Kidney (tissue), 22 donors: ENCODE measurements at places on chromosomes 3 and 15.

DNA sequence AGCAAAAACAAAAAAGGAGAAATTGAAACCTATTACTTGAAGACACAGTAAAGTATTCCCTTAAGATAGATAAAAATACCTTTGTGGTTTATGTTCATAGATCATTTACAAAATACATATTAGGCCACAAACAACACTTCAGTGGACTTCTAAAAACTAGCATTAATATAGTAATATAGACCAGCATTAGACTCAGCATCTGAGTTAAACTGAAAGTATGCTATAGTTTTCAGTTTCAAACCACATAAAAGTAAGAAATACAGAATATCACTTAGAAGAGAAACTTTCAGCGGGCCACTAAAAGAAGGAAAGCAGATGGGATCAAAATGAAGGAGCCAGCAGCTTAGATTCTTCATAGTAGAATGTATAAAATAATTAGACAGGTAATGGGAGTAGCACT, 86.6 kb downstream of the MSL2 start:
- DNase-seq, result no peak

DNA sequence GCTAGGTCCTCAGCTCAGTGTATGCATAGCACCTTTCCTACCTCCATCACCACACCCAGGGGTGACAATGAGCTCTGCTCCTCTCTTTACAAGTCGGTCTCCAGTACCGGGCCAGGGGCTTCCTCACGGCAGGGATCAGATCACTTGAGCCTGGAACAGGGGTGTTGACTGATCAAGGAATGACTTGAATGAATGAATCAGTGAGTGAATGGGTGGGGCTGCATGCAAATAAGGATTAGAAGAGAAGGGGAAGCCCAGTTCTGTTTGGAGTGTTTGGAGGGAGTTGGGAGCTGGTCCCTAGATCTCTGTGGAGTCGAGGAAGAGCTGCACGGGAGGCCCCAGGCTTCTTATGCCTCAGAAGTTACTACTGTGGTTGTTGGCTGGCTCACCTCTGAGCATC, 87.0 kb downstream of the TMEM266 start:
- no peak for DNase-seq

DNA sequence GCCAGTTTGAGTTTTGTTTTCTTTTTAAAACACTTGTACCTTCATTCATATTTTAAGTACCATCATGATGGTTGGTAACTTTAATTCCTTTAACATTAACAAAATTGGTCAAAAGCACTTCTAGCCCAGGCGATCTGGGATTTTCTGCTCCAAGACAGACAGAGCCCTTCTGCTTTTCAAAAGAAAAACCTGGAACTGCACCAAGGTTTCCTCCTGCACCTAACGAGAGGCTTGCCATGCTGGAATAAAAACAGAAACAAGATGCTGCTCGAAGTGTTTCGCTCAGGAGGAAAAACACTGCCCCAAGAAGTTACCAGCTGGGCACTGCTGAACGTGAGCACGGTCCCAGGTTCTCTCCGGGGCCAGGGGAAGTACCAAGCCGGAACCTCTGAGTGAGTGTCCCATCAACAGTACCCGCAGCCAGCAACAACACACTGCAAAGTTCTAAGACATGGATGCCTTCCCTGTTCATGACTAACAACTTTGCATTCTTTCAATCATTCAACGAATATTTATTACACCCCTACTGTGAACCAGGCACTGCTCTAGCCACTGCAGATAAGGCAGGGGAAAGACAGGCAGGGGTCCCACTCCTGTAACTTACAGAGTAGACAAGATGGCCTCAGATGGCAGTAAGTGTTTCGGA, 98.8 kb downstream of the XXYLT1 start:
- peak; percentile 12 for DNase-seq

- peak; percentile 62 for DNase-seq
Observed at GRCh38 chr3:192825657-192826200, 91.9 kb downstream of the MB21D2 start.

- no peak for DNase-seq
Observed at GRCh38 chr3:193996641-193997089, 139.3 kb upstream of the HES1 start.

- no peak for DNase-seq
Observed at GRCh38 chr3:148583793-148584192, 113.9 kb upstream of the AGTR1 start.
